ENCODE measurements at places on chromosomes 2 and 18.

DNA sequence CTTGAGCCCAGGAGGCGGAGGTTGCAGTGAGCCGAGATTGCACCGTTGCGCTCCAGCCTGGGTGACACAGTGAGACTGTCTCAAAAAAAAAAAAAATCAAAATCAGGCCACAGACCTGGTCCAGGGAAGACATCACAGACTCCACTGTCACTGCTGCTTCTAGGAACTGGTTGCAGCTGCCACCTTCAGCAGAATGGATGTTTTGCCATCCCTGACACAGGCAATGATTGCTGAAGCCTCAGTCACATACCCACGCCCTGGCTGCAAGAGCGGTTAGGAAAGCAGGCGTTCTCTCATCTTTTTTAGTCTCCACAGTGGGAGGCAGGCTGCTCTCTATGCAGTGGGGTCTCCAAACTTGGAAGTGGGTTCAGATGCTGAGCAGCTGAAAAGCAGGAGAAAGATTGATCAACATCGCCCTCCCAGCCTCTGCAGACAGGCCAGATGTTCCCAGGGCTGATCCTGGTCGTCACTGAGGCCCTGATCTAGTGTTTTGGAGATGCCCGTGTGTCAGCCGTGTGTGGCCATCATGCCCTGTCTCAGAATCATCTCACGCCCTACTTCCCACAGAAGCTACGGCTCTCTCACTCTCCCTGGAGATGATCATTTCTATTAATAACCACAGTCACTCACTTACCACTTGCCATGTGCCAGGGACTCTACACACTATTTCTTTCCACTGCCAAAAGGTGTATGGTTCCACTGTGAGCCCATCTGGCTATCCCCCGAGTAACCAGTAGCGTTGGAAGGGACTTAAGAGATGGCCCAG, 91.8 kb downstream of the PLB1 start:
- no peak for DNase-seq

DNA sequence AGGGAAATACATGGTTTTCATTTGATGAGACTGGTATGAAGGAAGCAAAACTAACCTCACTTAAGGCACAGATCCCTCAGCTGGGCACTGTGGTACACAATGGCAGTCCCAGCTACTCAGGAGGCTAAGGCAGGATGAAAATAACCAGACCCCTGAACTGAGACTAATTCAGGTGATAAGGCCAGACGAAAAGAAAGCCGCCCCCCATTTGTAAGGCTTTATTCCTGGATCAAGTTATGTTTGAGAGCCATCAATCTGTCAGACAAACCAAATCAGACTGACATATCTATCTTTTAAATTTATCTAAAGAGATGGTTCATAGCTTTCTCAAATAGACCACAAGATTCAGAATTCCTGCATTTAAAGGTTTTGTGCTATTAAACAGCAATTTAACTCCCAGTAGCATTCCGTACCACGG, 4.1 kb downstream of the SRSF7 start:
- DNase-seq, result no peak

GRCh38 chr2:206354129-206354528, 79.7 kb downstream of the ZDBF2 start:
- no peak for DNase-seq

DNA sequence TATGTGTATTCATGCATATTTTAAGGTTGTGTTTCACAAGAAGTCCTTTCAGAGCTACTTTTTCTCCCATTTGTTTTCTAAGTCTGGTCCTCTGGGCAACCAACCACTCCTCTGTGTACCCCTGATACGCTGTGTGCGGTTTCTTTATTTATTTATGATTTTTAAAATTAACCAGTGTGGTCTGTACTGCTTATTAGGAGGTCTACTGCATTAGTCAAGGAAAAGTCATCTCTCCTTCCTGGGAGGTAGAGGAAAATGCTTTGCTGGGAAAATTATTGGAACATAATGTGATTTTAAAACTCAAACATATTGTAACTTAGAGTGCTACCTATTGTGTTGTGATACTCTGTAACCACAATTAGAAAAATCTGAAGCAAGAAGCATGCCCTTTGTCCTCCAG, 1404.3 kb downstream of the SUCLG1 start:
- DNase-seq, result no peak

- no peak for DNase-seq
Observed at GRCh38 chr2:29109246-29109645, 6.0 kb upstream of the CLIP4 start.

- DNase-seq, result no peak
Observed at GRCh38 chr18:24514439-24514838, 54.0 kb downstream of the HRH4 start.

DNA sequence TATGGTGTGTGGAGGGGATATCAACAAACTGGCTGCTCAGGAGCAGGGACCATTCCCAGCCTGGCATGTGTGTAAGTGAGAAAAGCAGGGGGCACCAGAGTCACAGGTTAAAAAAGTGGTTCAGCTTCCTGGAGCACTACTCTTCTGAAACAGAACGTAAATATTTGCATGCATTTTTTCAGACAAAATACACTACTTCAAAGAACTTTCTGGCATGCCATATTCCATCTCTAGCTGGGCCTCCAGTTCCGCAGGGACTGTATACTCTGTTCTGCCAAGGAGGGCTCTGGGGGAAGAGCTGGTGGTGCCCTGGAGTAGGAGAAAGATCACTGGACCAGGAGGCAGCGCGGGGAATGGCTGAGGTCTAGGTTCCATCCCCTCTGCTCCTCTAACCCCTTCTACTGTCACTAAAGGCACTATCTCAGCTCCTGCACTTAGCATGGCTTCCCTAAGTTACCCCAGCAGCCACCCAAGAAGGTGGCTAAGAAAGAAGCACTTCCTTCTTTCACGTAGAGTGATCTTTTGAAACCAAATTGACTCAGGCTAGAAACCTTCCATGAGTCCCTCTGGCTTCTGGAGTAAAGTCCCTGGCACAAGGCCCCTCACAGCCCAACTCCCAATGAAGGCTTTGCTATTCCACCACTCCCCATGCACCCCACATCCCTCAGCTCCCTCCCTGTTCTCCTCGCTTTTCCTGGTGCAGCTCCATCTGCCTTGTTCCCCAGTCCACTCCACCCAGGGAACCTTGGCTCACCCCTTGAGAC, 57.6 kb upstream of the CABLES1 start:
- no peak for DNase-seq

GRCh38 chr2:25251422-25252273, 83.3 kb upstream of the POMC start:
- peak; percentile 43 for DNase-seq

GRCh38 chr2:167191588-167191987, 303.3 kb downstream of the XIRP2 start:
- no peak for DNase-seq

DNA sequence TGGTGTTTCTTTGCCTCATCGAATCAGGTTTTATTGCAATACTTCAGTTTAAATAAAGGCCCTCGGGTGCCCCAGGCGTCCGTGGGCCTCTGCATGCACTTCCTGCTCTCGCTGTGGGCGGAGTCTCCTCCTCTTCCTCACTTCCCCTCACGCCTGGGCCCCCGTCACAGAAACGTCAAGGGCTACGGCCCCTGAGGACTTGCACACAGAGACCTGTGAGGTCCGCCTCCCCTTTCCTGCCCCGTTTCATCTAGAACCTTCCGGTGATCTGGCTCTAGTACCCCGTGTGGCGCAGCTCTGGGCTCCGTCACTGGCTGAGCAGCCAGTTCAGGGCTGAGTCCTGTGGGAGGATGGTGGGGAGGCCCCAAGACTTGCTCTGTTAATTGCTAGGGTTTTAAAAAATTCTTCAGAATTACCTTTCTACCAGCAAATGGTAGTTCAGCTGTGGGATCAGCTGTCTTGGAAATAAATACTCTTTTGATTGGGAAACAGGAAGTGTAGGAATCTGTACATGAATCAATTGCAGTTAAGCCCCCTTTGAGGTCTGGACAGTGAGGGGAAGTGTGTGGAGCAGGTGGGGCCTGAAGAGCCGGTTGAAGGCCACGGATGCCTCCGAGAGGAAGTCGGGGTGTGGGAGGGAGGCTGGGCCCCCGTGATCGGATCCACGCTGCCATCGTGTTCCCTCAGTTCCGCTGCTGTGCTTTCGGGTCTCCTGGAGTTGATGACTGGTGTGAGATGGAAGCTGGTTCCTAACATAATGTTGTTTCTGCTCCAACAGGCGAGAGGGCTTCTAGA, 10.2 kb downstream of the NFATC1 start:
- peak; percentile 86 for DNase-seq

DNA sequence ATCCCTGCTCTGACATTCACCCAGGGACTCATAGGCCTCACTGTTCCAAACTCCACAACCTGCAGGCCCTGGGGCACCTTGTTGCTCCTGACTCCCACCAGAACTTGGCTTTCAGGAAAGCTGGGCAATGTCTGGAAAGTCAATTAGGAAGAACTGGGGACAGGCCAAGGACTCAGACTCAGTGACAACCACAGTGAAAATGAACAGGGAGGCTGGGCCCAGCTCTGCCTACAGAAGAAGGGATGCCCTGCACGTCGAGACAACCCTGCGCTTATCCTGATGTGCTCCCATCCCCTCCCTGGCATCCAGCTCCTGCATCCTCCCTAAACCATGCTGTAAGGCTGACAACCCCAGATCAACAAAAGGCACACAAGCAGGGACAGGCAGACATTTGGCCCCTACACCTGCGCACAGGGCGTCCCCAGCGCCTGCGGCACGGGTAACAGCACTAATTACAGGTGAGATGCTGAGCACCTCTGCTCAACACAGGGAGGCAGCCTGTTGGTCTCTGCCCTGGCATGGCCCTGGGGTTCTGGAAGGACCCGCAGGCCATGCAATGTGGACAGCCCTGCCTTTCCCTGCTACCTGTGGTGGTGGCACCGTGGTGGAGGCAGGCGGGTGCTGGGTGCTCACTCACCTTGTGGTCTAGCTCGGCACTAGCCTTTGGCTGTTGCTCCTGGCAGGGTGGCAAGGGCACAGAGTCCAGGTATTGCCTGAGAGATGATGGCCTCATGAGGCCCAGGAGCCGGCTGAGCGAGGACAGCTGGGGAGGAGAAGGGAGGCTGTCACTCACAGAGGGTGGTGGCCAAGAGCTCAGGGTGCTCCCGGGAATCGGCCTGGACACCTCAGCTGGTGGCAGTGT, 23.6 kb upstream of the SEMA4C start:
- no peak for DNase-seq

DNA sequence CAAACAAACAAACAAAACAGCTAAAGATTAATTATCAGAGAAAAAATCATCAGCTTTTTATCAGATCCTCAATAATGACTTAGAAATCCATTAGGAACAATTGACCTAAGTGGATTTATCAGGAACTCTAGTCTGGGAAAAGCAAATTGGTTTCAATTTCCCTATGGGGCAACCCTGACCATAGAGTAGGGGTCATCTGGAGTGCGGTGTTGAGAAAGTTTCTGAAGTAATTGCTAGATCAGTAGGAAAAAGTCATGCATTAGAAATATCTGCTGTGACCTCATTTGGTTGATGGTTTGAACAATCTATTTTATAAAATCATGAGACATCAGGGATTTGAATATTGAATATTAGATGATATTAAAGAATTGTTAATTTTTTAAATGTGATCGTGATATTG, 507.9 kb downstream of the TXNL1 start:
- DNase-seq, result no peak

DNA sequence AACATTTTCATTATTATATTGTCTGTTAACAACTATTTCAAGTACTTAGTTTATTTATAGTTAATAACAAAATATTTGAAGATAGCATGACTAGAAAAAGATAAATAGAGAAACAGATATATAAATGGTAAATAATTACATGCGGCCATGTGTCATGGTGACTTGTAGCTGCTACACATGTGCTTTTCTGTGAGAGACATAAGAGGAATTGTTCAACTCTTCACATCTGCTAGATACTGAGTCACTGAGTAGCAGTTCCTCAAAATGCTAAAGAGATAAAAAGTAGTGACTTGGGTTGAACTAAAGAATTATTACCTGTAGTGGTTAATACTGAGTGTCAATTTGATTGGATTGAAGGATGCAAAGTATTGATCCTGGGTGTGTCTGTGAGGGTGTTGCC, 37.5 kb upstream of the SCN9A start:
- no peak for DNase-seq

- DNase-seq, result no peak
Observed at GRCh38 chr2:70960833-70961647, 17.4 kb upstream of the ANKRD53 start.

- no peak for DNase-seq
Observed at GRCh38 chr2:15449556-15450236, 111.4 kb downstream of the NBAS start.

- no peak for DNase-seq
Observed at GRCh38 chr18:77071061-77071460, 61.5 kb downstream of the MBP start.

DNA sequence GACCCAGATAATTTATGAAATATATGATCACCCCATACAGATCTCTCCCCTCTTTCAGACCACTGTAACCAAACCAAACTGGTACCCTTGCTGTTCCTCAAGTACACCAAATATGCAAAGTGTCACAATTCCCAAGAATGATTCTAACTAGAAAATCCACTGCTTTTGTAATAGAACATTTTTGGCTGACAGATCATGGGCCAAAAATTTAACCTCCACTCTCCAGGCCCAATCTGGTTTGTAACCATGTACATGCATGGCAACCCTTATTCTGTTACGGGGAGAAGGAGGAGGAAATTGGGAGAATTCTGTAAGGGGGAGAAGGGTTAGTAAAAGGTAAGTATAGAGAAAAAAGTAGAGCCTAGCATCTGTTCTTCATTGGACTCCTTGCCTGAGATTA, 62.0 kb downstream of the IKZF2 start:
- DNase-seq, result no peak

DNA sequence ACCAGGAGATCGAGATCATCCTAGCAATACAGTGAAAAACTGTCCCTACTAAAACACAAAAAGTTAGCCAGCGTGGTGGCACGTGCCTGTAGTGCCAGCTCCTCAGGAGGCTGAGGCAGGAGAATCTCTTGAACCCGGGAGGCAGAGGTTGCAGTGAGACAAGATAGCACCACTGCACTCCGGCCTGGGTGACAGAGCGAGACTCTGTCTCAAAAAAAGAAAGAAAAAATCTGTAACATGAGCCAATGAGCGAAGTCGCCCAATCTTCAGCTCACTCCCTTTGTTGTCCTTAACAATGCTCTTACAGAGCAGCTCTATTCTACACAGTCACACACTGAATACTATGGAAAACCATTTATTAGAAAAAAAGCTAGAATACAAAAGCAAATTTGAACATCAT, 22.0 kb downstream of the FAM98A start:
- no peak for DNase-seq

DNA sequence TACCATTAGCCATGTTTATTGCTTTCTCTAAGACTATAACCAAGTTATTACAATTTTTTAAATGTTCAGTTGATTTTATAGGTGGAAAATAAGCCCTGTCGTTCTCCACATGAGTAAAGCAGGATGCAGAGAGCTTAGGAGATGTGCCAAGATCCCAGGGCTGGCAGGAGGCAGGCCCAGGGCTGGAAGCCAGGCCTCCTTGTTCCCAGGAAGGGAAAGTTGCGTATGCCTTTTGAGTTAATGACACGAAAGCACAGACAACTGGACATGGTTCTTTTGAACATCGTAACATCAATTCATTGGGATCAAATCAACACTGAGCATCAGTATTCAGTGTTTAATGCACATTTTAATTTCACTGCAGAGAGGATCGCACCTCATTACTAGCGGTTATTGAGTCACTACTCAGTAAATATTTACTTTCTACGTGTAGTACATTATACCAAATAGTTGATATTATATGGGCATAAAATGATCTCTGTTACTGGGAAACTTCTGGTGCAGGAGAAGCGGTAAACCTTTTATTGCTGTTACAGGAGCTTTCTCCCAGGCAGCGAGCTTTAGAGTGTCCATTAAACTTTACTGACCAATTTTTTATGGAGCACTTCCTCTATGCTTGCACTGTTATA, 60.0 kb downstream of the RNF144A start:
- no peak for DNase-seq

GRCh38 chr2:212928681-212929080, 222.7 kb downstream of the IKZF2 start:
- DNase-seq, result no peak

GRCh38 chr18:24420551-24420950, 5.9 kb upstream of the IMPACT start:
- no peak for DNase-seq
